NCI-H524 treated with DMSO at 0.1 percent for 48 hours (cell line): ENCODE measurements at places on chromosomes 1 and 21.

- DNase-seq = no peak
Measured at GRCh38 chr1:56821462-56821797, 2.2 kb upstream of the FYB2 start.

DNA sequence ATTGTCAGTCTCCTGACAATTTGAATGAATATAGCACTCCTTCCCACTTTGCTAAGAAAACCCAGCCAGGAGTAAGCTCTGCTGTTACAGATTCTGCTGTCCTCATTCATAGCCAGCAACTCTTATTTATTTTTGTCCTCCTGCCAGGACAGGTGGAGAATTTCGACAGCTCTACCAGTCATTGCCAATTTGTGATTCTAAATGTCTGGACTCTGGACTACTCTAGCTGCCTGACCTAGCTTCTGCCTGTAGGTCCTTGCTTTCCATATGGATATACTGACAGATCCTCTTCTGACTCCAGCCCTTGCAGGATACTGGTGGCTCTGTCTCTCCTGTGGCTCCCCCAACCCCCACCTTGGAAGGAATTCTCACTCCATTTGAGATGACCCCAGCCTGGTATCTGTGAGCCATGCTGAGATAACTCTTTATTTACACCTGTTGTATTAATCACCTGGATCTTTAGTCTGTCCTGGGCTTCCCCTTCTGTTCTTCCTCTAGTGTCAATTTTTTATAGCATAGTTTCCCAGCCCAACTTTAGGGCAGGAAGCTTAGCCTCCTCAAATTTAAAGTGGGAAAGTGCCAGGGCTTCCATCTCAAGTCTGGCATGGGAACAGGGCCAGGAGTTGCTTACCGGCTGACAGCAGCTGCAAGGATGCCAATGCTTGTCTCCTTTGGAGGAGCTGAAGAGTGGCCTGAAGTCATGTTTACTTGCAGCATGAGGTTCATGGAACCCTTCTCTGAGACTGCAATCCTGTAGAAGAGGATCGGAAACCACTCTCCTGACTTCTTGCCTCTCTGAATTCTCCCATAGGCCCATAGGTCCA is 6.7 kb downstream of the PM20D1 start:
- DNase-seq = no peak

- no peak for DNase-seq
Measured at GRCh38 chr1:47324682-47325081, 8.9 kb upstream of the CMPK1 start.

GRCh38 chr1:93880731-93881130 is 1.7 kb upstream of the DNTTIP2 start:
- DNase-seq = no peak

DNA sequence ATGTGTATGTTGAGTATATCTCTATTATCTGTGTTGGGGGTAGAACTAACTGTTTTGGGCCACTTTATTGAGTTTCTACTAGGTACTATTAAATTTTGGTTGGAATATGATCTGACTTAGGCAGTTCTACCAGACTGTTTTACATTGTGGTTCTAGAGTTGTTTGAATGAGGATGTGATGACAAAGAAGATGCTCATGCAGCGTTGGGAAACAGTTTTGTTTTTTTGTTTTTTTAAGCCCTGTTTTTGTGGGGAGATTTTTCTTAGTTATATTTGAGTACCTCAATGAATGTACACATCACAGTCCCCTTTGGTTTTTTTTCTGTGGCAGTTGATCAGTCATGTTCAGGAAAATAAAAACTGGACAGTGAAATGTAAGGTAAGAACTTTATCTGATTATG is 40.1 kb downstream of the TMED5 start:
- DNase-seq = no peak

- peak; percentile 83 for DNase-seq
Measured at GRCh38 chr1:29513357-29513756, 277.0 kb downstream of the PTPRU start.

GRCh38 chr21:46061063-46061462 is 36.8 kb upstream of the COL6A2 start:
- DNase-seq = no peak

- DNase-seq = no peak
Measured at GRCh38 chr21:38980416-38981313, 174.9 kb downstream of the ETS2 start.
